Chondrocyte (in vitro differentiated cells): ENCODE measurements at places on chromosomes 2 and 18. TPM values are rescaled to one million over a fixed set of nuclear protein-coding genes. Genes with fewer than 3 reads are reported as not detected.
A peak's percentile ranks its signal among the peaks of the same experiment; 100 is the strongest.

DNA sequence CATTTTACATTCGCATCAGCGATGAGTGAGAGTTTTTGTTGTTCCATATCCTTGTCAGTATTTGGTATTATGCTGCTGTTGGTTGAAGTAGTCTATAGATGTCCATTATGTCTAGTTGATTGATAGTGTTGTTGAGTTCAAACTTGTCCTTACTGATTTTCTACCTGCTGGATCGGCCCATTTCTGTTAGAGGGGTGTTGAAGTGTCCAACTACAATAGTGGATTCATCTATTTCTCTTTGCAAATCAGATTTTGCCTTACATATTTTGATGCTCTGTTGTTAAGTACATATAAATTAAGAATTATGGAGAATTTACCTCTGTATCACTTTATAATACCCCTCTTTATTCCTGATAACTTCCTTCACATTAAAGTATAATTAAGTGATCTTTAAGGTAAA, 8.7 kb downstream of the SPOPL start:
- no peak for DNase-seq
- no peak overlapping the region for H3K4me3 ChIP-seq
- H3K27ac ChIP-seq = no peak overlapping the region
- H3K27me3 ChIP-seq = no peaks in the 10 kb centered on the region

DNA sequence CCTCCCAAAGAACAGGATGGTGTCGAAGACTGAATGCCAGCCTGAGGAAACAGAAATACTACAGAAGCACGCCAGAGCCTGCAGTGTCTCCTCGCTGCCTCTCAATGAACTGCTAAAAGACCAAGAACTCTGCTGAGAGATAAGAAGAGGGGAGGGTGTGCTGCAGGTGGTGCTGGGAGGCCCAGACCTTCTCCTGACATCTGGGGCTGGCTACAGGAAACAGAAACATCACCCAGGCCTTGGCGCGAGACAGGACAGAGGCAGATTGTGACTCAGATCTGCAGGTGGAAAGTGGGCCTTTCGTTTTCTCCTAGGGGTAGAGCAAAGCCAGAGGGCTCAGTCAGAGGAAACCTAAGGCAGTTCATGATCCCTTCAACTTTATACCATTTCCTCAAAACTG, 250.3 kb upstream of the TCF4 start:
- peaks cover 1% of the 10 kb centered on the region for H3K36me3 ChIP-seq
- DNase-seq = no peak
- peak overlapping the region; percentile 77 for H3K27ac ChIP-seq
- peaks cover 38% of the 10 kb centered on the region for H3K4me1 ChIP-seq
- H3K4me3 ChIP-seq = no peak overlapping the region

- no peaks in the 10 kb centered on the region for H3K27me3 ChIP-seq
- no peak for DNase-seq
- H3K4me3 ChIP-seq = peak overlapping the region; percentile 55
- no peaks in the 10 kb centered on the region for H3K36me3 ChIP-seq
Observed at GRCh38 chr2:201882353-201883090, 76.2 kb downstream of the CDK15 start.

- no peak overlapping the region for H3K27ac ChIP-seq
- no peak for DNase-seq
- no peaks in the 10 kb centered on the region for H3K36me3 ChIP-seq
- H3K4me1 ChIP-seq = peaks cover 24% of the 10 kb centered on the region
- H3K4me3 ChIP-seq = no peak overlapping the region
- H3K27me3 ChIP-seq = no peaks in the 10 kb centered on the region
Observed at GRCh38 chr2:188852772-188853171, 121.4 kb upstream of the COL3A1 start.

- no peaks in the 10 kb centered on the region for H3K4me1 ChIP-seq
- H3K4me3 ChIP-seq = no peak overlapping the region
- peaks cover 11% of the 10 kb centered on the region for H3K27me3 ChIP-seq
- no peaks in the 10 kb centered on the region for H3K36me3 ChIP-seq
- no peak for DNase-seq
Observed at GRCh38 chr2:17171446-17172049, 346.7 kb downstream of the RAD51AP2 start.

DNA sequence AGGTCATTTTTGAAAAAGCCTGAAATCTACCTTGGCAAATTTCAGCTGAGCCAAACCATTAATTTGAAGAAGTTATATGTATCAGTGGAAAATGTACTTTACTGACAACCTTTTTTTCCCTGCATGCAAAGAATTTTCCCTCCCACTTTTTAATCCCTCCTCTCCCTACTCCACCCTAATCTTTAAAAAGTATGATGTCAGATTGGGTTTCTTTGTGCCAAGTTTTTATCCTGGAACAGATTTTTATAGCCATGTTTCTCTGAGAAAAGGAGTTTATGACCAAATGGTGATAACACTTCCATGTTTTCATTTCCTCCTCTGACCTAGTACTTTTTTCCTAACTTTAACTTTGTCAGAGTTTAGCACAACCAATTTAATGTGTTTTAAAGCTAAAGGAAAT, 250.3 kb upstream of the FOSL2 start:
- no peak overlapping the region for H3K27ac ChIP-seq
- H3K4me3 ChIP-seq = no peak overlapping the region
- no peak for DNase-seq
- peaks cover 18% of the 10 kb centered on the region for H3K4me1 ChIP-seq
- no peaks in the 10 kb centered on the region for H3K27me3 ChIP-seq

- DNase-seq = no peak
- H3K4me3 ChIP-seq = no peak overlapping the region
- no peak overlapping the region for H3K27ac ChIP-seq
- no peaks in the 10 kb centered on the region for H3K36me3 ChIP-seq
Observed at GRCh38 chr2:85073033-85073432, 60.2 kb upstream of the TCF7L1 start.

- H3K4me3 ChIP-seq = peak overlapping the region; percentile 87
- H3K36me3 ChIP-seq = peaks cover 19% of the 10 kb centered on the region
- H3K27ac ChIP-seq = peak overlapping the region; percentile 95
- peak; percentile 96 for DNase-seq
Observed at GRCh38 chr2:20447437-20448245, 767 bp downstream of the RHOB start.

DNA sequence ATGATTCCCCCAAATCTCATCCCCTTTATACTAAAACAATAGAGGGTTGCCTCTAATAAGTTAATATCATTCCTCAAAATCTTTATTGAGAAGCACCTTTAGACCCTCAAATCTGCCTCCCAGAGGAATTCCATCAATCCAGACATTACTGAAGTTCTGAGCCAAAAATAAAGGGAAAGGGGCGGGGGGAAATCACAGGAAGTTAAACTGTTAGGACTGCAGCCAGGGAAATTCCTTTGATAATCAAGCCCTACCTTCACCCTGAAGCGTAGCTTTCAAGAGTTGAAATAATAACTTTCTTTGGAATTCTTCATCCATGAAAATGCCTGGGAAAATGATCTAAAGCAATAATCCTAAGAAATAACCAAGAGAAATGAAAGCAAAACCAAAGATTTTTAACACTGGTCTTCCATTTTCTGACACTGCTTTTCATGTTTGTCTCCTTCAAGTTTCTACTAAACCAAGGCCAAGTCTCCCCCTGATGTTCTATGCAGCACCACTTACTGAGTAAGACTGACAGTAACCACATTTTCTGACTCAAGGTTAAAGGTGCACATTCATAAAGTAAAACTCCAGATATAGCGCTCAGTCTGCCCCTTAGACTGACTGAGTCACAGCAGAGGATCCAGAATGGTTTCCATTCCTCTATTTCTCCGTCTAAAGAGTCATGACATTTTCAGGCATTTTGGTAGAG, 78.2 kb downstream of the TCF4 start:
- H3K27ac ChIP-seq = peak overlapping the region; percentile 95
- peaks cover 33% of the 10 kb centered on the region for H3K4me1 ChIP-seq
- no peak for DNase-seq

- no peaks in the 10 kb centered on the region for H3K4me1 ChIP-seq
- no peaks in the 10 kb centered on the region for H3K36me3 ChIP-seq
- H3K27ac ChIP-seq = no peak overlapping the region
Observed at GRCh38 chr2:150459281-150459680, 28.2 kb downstream of the RND3 start.

DNA sequence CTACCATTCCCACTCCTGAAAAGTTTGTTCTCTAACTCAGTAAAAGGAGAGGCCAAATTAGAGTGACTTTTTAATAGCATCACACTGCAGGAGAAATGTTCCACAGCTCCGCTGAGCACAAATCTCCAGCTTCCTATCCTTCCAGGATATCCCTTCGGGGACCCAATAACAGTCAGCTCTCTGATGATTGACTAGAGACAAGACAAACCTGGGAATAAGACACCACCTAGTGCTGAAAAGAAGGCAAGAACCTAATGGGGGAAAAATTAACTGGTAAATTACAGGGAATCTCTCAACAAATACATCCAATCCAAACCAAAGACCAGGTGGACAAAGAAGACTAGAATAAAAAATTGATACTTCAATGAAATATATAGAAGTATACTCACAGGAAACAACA, 977.1 kb upstream of the SOX11 start:
- peaks cover 24% of the 10 kb centered on the region for H3K36me3 ChIP-seq
- no peak overlapping the region for H3K27ac ChIP-seq
- no peak for DNase-seq
- no peaks in the 10 kb centered on the region for H3K27me3 ChIP-seq

GRCh38 chr18:50582500-50582899, 22.6 kb downstream of the MAPK4 start:
- no peaks in the 10 kb centered on the region for H3K36me3 ChIP-seq
- peaks cover 43% of the 10 kb centered on the region for H3K27me3 ChIP-seq
- no peak overlapping the region for H3K27ac ChIP-seq

DNA sequence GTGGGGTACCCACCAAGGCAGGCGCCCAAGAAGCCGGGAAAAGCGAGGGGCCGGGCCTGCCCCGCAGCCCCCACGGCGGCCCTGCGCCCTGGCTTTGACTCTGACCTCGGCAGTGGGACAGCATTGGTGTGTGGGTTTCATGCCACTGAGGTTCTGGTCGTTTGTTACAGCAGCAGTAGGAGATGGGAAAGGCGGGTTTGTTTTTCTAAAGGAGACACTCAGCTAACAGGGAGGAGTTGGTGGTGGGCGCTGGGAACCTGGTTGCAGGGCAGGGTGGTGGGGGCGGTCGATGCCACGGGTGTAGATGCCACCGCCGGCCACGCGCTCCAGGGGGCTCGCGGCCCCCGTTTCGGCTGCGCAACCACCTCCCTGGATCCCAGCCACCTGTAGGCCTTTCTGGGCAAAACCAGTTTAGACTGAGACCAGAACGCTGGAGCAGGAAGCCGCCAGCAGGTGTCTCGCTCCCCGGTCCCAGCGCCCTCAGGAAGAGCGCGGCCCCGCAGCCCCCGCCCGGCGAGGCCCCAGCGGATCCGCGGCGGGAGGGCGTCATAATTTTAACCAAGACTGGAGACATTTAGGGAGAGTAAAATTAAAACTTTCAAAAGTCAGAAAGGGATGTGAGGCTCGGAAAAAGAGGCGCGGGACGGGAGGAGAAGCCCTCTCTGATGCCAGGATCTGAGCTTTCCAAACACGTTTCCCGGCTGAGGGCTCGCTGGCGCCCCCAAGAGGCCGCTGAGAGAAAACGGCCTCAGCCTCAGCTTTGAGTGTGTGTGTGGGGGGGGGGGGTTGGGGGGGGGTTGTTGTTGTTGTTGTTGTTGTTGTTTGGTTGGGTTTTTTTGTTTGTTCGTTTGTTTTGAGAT, 17.4 kb downstream of the CIDEA start:
- peak overlapping the region; percentile 80 for H3K27ac ChIP-seq
- H3K36me3 ChIP-seq = no peaks in the 10 kb centered on the region
- no peak for DNase-seq
- peak overlapping the region; percentile 81 for H3K4me3 ChIP-seq
- no peaks in the 10 kb centered on the region for H3K27me3 ChIP-seq

- no peaks in the 10 kb centered on the region for H3K4me1 ChIP-seq
- DNase-seq = no peak
Observed at GRCh38 chr2:240060977-240061591, 7.8 kb upstream of the OR6B3 start.

DNA sequence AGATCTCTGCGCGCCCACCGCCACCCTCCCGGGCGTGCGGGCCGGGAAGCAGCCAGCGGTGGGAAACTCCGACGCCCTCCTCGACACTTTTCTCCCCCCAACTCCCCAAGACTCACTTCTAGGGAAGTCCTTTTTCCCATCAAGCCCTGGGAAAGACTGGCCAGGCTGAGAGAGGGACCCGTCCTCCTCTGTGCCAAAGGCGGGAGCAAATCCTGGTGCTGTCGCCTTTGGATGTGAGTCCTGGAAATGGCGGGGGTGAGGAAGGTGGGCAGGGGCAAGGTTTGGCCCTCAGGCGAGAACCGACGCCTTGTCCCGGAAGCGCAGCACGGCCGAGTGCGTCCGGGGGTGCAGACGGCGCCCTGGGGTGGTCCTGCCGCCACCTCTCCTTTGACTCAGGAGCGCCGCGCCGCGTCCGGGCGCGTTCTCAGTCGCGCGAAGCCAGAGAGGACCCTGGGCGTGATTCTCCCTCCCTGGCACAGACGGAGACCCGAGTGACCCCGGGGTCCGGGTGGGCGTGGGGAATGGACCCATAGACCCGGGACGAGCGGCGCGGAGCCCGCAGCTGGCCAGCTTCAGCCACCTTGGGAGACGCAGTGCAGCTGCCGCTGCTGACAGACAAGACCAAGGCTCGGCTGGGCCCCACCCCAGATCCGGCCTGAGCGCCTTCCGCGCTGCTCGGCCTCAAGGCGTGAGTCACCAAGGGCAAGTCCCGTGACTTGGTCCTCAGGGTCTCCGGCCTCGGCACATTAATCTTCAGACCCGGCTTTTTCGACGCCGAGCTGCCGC, 3.5 kb upstream of the LBX2 start:
- H3K4me1 ChIP-seq = peaks cover 68% of the 10 kb centered on the region

DNA sequence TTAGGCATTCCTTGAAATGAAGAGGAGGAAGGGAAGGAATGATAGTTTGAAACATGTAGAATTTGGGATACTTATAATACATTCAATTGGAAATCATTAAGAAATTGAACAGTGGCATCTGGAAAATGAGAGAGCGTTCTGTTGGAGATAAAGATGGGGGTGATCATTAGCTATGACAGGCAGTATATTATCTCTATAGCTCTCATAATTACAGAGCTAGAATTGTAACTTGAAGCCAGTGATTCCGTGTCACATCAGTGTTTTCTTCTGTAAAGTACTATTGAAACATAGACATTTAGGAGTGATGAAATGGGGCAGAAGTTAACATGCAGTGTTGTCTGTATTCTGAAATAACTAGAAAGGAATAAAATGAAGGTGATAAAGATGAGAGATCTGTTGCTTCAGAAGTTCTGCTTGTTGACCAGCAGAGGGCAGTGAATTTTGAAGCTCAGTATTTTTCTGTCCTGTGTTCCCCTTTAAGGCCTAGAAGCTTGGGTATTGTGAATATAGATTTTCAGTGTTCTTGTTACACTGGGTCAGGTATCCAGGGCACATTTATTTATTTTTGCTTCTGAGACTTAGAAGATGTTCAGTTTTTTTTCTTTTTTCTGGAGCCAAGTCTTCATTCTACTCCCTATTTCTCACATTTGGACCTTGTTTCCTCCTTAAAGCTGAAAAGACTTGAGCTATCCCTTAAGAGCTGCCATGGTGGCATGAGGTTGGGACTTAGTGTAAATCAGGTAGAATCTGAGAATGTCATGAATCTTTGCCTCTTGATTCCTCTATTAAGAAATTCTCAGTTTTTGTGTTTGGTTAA, 157.4 kb downstream of the TAF4B start:
- H3K4me3 ChIP-seq = no peak overlapping the region
- no peaks in the 10 kb centered on the region for H3K27me3 ChIP-seq
- DNase-seq = no peak

Gene ZNF385B
- total RNA-seq = 0.25 to 0.56 TPM (median 0.41 TPM) in 3 replicates

Gene NMUR1
- total RNA-seq = 0.10 TPM in 1 of 3 replicates, not detected in the others

Gene SLC5A6
- 21.8 to 27.9 TPM (median 24.3 TPM) in 3 replicates for total RNA-seq

Gene RAD51AP2
- not detected in 3 replicates for total RNA-seq

Gene CCDC150
- total RNA-seq = 3.1 to 6.0 TPM (median 3.6 TPM) in 3 replicates

Gene FIGN
- 11.8 to 23.4 TPM (median 12.1 TPM) in 3 replicates for total RNA-seq

Gene UGT1A4
- not detected in 3 replicates for total RNA-seq

Gene DUSP2
- 0.31 to 1.3 TPM (median 1.1 TPM) in 3 replicates for total RNA-seq

Gene GAL3ST2
- total RNA-seq = 0.52 to 1.3 TPM in 2 of 3 replicates, not detected in the other
